ENCODE measurements at places on chromosomes 6 and 20.

DNA sequence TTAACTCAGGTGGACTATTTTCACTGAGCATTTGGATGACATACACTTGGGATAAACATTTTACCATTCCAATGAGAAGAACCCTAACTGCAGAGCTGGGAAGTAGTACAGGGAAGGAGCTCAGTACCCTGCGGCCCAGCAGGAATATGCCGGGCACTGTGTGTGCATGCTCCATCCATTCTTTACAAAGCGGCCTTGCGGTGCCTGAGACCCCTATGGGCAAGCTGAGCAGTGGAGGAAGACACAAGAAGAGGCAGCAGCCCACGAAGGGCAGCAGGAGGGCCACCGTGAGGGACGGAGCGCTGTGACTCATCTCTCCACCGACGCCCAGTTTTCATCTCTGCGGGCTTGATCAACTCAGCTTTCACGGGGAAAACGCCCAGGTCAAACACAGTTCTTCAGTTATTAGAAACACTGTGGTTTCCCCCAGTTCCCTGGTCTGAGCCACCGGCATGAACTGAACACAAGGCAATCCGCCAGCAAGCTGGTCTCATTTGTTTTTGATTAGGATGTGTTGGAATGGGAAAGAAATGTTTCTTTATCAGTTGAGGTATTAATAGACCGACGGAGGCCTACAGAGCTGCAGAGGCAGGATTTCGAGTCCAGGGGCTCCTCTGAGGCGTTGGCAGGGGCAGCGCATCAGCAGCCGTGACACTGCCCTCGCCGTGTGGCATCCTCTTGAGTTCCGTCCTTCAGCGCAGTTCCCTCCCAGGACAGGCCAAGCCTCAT lies 44.9 kb downstream of the IRF4 start:
- DNase-seq = no peak

- no peak for DNase-seq
Observed at GRCh38 chr6:96065213-96065612, 49.4 kb downstream of the FUT9 start.

GRCh38 chr20:7274870-7275269 lies 507.4 kb downstream of the BMP2 start:
- DNase-seq = no peak

DNA sequence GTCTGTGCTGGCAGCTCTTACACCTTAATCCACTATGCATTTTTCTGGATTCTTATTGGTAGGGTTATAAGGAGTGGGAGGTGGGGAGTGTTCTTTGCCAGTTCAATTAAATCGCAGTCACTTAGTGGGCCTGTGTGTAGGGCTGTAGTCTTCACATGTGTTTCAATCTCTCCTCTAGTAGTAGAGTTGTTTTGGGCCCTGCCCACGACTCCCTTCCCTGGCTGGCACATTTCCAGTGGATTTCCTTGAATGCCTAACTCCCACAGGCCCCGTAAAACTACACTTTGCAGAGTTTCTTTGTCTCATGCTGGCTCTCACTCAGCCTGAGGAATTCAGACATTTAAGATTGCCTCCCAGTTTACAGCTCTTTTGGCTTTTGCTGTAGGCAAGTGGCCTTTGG lies 414.0 kb upstream of the OPRM1 start:
- no peak for DNase-seq

- no peak for DNase-seq
Observed at GRCh38 chr6:43499028-43499815, 10.9 kb downstream of the LRRC73 start.

DNA sequence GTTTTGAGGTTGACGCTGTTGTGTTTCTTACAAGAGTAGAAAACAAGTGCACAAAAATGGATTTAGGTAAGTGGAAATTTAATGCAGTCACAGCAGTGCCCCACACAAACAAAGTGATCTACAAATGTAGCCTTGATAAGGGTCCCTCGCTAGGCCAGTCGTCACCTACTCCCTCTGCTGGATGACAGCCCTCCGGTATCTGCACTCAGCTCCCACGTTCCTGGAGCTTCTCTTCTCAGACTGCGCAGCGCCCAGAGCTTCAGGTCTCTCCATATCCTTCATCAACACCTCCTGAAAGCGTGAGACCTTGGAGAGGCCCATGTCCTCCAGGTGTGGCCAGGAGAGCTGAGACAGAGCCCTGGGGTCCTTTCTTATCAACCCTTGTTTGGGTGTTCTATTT lies 58.3 kb upstream of the MAP3K4 start:
- no peak for DNase-seq
